ENCODE measurements at places on chromosomes 13 and 19.
A peak's percentile ranks its signal among the peaks of the same experiment; 100 is the strongest.

DNA sequence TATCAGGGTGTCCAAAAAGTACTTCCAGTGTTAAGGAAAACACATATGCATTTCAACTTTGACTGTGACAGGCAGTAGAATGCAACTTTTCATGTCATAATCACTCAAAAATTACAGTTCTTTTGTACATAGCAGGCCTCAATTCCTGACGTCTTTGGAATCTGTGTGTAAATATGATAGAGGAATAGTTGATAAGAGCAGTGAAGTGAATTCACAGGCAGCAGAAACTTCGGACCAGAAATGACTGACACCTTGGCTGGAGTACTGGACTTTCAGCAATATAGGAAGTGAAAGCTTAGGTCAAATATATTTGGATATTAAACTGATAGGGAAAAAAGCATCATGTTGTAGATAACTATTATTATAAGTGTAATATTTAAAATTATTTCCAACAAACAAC is 1741.2 kb upstream of the PCDH20 start:
- DNase-seq = no peak

- no peak for DNase-seq
Observed at GRCh38 chr13:77523834-77524728, 11.4 kb upstream of the SCEL start.

DNA sequence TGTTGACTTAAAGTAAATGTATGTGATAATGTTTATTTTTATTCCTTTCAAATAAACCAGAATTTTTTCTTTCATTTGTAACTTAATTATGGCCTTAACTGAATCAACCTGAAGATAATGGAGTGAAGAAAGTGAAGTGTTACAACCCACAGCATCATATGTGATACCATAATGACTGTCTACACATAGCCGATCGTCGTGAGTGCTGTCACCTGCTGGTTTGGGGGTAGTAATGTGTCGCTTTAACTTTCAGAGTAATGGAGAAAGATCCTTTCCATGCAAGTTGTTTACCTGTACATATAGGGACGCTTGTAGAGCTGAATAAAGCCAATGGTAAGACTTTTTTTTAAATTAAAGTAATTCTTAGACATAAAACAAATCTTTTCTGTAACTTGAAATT is 9.9 kb downstream of the CDC16 start:
- no peak for DNase-seq

DNA sequence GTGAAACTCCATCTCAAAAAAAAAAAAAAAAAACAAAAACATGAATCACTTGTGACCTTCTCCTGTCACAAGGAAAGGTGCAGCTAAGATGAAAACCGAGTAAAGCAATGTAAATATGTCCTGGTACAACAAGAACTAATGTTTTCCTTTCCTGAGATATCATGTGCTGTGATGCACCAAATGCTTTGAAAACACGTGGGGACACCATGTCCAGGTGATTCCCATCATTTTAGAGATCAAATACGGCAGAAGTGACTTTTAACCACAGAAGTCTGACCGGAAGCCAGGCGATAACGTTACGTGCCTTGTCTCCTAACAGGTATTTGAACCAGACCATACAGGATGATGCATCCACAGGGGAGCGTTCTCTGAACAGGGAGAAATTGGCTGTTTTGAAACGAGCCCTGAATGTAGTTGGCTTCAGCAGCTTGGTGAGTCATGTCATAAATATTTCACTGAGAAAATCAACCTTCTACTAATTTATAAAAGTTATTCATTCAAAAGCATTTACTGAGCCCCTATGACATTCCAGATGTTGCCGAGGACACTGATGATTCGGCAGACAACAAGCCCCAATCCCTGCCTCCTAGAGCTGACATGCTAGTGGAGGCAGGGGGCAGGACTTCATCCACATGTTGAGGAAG is 328.1 kb downstream of the MYO16 start:
- no peak for DNase-seq

DNA sequence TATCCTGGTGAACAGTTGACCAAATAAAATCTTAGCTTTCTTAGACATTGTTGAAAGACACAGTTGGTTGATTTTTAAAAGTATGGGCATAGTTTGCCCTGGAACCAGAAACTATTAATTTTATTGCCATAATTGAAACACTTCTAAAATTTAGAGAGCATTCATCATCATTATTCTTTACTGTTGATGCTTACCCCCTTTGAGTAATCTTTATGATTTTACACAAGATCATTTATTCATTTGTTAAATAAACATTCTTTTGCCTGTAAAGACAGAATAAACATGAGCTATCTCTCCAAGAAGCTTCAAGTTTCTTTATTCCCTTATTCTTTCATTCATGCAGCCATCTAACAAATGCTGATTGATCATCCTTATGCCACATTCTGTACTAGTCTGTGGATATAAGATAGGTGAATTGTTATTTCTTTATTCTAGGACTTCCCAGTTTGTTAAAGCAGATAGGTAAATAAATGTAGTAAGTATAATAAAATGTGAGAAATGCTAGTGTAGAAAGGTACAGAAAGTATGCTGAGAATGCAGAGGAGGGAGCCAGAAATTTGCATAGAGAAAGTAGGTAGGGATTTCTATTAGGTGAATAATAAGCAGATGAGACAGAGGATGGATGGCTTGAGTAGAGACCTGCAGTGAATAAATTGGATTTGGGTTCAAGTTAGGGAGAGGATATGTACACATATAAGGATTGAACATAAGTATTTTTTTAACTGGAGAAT is 8.2 kb downstream of the SERTM1 start:
- no peak for DNase-seq

DNA sequence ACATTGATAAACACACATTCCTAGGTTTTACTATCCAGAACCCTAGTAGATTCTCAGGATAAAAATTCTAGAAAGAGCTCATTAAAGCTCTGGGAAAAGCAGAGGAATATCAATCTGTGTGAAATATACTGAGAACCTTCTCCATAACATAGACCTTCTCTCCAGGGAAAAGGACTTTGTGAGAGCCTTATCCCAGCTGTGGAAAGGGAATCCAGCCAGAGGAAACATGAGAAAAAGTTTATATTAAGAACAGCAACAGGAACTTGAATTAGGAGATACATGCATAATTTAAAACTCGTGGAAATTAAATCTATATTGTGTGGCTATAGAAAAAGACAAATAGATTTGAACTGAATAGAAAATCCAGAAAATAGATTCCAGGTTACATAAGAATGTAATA is 1639.9 kb downstream of the EFNB2 start:
- DNase-seq = no peak

DNA sequence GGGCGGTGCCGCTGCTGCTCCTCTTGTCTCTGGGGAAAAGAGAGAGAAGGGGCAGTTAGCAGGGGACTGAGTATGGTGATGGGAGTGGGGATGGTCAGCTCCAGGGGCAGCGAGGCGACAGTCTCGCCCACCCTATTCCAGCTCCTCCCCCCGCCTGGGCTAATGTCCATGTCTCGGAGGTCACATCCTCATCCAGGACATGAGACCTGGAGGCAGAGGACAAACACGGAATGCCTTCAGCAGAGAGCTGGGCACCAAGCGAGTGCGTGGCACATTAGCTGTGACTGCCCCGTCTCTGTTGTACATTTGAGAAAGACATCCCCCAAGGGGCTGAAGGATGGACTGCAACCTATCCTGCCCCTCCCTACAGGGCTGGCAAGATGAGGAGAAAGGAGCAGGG is 9.1 kb downstream of the BBC3 start:
- no peak for DNase-seq

- no peak for DNase-seq
Observed at GRCh38 chr13:88704600-88705275, 1033.6 kb downstream of the SLITRK5 start.

- no peak for DNase-seq
Observed at GRCh38 chr19:3684817-3685410, 15.4 kb downstream of the PIP5K1C start.

GRCh38 chr13:49938314-49938713 is 2.2 kb upstream of the SPRYD7 start:
- DNase-seq = no peak

DNA sequence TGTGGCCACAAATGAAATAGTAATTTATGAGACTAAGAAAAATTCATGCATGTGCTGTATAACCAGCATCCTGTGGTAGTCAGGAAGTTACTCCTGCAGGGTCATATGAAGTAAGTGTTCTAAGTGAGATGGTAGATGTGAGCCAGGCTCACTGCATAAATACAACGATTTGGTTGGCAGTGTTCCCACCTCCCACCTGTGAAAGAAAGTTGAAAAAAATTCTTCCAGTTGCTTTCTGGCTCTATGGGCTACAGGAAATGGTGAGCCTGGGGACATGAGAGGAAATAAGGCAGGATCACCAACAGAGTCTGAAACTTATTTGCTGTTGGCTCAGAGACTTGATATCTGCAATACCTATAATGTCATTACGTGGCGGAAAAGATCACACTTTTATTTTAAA is 301.7 kb upstream of the SPRY2 start:
- DNase-seq = no peak

DNA sequence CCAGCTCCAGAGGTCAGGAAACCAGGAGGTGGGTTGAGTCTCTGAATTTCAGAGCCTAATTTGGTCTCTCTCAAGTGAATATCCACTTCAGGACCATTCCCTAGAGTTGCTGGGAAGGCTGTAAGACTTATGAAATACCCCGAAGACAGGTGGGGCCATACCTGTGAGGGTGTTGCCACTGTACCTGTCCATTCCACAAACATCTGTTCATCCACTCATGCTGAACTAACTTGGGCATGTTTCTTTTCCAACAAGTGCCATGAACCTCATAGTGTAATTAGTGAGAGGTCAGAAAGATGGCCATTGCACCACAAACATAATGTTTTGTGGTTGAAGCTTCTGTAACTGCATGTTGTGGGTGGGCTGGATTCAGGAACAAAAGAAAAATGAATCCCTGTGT is 7.8 kb downstream of the ILF3 start:
- no peak for DNase-seq

- peak; percentile 47 for DNase-seq
Observed at GRCh38 chr19:12913851-12914690, 5.0 kb downstream of the SYCE2 start.

GRCh38 chr13:94431574-94431973 is 47.9 kb downstream of the DCT start:
- no peak for DNase-seq

DNA sequence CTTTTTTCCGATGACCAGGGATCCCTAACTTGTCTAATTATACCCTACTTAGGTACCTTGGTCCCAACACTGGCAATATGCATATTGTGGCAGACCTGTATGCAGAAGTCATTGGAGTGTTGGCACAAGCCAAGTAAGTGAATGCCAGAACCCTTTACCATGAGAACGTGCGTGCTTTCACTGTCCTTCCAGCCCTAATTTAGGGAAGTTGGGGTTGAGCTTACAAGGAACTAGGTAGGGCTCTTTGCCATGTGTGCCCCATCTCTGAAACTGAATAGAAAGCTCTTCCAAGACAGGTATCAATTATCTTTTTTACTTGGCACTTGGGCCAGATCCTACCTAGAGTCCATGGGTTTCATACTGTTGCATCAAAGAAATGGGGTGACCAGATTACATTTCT is 93.2 kb downstream of the FRY start:
- DNase-seq = no peak

GRCh38 chr13:22168437-22169190 is 497.7 kb downstream of the FGF9 start:
- no peak for DNase-seq

DNA sequence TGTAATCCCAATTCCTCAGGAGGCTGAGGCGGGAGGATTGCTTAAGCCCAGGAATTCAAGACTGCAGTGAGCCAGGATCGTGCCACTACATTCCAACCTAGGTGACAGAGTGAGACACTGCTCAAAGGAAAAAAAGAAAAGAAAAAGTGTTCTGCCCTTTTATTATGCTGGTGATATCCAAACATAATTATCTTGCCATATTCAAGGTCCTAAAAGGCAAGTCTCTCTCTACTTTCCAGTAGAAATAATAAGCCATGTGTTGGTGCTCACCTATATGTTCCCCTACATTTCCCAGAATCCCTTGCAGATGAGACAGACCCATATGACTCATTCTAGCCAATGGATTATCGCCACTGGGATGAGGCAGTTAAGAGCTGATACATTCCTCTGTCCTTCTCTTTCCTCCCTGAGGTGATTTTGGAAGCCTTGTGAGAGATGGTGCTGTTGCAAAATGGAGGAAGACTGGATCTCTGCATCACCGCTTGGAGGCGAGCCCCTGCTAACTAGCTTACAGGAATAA is 58.3 kb upstream of the MRI1 start:
- no peak for DNase-seq

GRCh38 chr13:27338816-27339215 is 68.2 kb downstream of the RASL11A start:
- DNase-seq = no peak

DNA sequence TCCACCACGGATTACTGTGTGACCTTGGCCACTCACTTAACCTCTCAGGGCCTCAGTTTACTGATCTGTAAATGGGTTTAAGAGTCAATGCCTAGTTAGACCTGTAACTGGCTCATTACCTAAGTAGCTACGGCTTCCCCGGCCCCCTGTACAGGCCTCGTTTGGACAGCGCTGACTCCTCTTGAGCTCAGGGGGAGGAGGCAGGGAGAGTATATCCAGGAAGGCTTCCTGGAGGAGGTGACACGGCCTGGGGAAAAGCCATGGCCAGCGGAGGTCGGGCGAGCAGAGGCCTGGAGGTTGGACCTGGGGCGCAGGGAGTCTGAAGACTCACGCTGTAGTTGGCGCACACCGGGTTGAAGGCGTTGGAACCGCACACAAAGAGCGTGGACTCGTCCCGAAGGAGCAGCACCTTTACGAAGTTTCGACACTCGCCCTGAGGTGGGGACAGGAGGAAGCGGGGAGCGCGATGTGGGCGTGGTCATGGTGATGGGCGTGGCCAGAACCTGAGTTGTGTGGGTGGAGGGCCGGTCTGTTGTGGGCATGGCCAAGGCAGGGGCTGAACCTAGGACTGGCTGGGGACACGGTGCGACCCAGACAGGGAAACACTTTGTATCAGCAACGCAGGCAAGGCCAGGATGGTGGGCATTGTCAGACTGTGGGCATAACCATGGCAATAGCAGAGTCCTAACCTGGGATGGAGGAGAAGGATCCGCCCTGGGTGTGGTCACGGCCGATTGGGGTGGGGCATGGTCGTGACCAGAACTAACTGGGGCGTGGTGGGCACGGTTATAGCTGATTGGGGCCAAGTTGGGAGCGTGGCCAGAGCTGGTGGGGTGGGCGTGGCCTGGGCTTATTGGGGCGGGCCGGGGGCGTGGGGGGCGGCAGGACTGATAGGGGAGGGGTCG is 3.6 kb downstream of the SEMA6B start:
- no peak for DNase-seq

DNA sequence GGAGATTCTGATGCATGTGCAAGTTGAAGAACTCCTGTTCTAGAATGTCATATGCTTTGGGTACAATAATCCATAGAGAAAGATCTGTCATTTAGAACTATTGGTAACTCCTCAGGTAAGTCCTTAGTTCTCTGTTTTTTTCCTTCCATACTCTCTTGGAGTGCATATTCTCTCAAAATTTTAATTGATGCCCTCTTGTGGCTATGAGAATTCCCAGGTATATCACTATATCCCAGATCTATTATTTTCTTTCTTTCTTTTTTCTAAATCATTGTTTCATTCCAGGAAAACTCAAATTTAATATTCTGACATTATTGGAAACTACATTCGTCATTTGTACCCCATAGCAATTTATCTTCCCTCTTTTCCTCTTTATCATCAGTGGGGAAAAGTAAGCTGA is 485.4 kb downstream of the KLF5 start:
- DNase-seq = no peak

Measured in activated CD8-positive, alpha-beta memory T cell treated with anti-CD3 and anti-CD28 coated beads, Interleukin-2, amount 50 U/mL, for 4 hours (primary cell).